ENCODE measurements at places on chromosomes 3 and 15. TPM values are rescaled to one million over a fixed set of nuclear protein-coding genes. Genes with fewer than 3 reads are reported as not detected.
A peak's percentile ranks its signal among the peaks of the same experiment; 100 is the strongest.

The NR1I2 gene
- polyA plus RNA-seq, result 0.58 TPM

The STIMATE gene
- polyA plus RNA-seq, result 15.8 TPM

The PTX3 gene
- 4.4 TPM for polyA plus RNA-seq

The GALNT15 gene
- polyA plus RNA-seq, result 3.0 TPM

The HHLA2 gene
- 26.9 TPM for polyA plus RNA-seq

The SLC24A5 gene
- polyA plus RNA-seq, result 0.54 TPM

The ISY1 gene
- polyA plus RNA-seq, result 52.4 TPM

The TRAT1 gene
- 0.22 TPM for polyA plus RNA-seq

The ZBBX gene
- polyA plus RNA-seq, result 3.6 TPM

The SCG5 gene
- polyA plus RNA-seq, result 16.3 TPM

The CRYGS gene
- polyA plus RNA-seq, result 5.3 TPM

The CYP8B1 gene
- polyA plus RNA-seq, result 1.1 TPM

The SOX2 gene
- 0.24 TPM for polyA plus RNA-seq

- peak; percentile 33 for DNase-seq
Measured at GRCh38 chr3:53846134-53846850, at the start of the genes CHDH and IL17RB. TSS of gene CHDH (minus strand) at chr3:53846419. CDS start at chr3:53824008, 22,411 bp downstream. TSS of gene IL17RB (plus strand) at chr3:53846568. CDS start at chr3:53846589, 21 bp downstream.

DNA sequence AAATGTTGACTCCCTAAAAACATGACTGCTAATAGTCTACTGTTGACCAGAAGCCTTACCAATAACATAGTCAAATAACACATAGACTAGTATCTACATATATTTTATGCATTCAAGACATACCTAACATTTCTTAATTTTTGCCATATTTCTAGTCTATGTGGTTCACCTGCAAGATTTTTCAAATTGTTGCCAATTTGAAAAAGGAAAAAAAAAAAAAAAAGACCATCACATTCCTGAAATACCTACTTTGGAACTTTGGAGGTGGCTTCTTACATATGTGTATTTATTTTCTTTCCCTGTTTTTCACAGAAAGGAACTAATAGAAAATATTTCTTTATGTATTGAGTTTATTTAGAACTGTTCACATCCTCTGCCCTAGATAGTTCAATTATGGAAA lies 13.4 kb upstream of the ATP13A3 start:
- DNase-seq, result no peak

DNA sequence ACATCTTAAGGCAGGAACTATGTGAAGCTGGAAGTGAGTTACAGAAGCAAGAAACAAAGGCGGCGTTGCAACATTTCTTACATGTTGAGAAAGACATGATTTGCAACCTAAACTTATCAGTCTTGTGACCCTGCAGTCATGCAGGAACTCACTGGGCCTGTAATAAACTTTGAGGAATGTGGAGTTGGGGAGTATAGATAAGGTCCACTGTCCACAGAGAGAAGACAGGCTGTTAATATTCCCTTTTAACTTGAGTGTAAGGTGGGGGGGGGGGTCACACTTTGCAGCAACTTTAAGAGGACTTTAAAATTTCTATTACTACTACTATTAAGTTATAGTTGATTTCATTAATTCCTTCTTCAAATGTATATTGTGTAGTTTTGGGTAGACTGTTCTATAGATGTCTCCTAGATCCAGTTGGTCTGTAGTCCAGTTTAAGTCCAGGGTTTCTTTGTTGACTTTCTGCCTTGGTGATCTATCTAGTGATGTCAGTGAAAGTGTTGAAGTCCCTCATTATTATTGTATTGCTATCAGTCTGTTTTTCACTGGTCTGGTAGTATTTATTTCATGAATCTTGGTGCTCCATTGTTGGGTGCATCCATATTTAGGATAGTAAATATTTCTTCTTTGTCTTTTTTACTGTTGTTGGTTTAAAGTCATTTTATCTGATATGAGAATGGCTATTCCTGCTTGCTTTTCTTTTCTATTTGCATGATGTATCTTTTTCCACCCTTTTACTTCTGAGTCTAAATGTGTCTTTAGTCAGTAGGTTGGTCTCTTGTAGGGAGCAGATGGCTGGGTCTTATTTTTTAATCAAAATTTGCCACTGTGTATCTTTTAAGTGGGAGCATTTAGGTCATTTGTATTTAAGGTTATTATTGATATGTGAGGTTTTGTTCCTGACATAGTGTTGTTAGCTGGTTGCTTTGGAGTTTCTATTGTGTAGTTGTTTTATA lies 15.6 kb upstream of the FAM98B start:
- DNase-seq, result no peak

DNA sequence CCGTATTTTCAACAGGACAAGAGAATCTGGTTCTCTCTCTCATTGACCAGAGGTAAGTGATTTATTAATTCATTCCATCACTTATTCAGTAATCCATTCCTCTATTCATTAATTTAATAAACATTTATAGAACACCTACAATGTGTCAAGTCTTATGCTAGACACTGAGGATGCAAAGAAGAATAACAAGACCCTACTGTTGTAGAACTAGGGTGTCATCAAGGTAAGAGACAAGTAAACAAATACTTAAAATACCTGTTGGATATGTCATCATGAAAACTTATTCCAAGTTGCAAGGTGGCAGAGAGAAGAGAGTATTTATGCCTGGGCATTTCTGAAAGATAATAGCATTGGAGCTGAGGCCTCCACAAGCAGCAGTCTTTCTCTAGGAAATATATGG lies 257.8 kb downstream of the CDIN1 start:
- no peak for DNase-seq

- no peak for DNase-seq
Measured at GRCh38 chr15:74604983-74605794, 10.4 kb upstream of the CLK3 start.

- DNase-seq, result no peak
Measured at GRCh38 chr15:90239371-90239770, 5.4 kb downstream of the GDPGP1 start.

DNA sequence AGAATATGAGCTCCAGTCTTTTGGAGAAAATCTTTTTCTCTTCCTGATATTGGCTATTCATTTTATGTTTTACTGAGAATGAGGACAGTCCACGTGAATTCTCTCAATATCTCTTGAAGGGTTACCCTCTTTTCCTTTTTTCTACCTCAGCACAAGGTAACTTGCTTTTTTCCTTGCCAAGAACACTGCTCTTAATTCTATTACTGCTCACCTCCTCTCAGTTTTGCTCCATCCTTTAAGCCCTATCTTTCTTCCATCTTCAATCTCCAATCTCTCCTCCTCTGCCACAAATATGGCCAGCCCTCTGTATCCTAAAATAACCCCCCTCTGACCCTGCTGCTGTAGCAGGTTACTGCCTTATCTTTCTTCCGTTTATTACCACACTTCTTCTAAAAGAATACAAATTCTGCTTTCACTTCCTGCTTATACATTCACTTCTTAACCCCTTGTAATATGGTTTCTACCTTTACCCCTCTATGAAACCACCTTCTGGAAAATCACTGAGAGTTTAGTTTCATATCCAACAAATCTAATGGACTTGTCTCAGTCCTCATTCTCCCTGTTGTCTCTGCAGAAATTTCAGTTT lies 89.0 kb downstream of the NFKBIZ start:
- no peak for DNase-seq

DNA sequence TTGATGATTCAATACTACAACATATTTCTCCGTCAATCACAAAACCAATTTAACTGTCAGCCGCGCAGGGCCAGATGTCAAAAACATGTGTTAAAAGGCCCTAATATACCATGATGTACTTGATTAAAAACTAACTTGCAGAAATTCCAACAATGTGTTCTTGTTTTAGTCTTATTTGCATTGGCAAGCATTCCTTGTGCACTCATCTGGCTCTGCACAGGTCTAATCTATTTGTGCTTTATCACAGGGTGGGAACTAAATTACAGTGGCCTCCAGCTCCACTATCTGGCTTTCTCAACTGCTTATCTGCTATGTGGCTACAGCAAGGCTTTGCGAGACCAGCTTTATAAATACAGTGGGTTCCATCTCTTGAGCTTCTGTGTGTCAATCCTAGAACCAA lies 455.5 kb downstream of the ERC2 start:
- DNase-seq, result no peak

DNA sequence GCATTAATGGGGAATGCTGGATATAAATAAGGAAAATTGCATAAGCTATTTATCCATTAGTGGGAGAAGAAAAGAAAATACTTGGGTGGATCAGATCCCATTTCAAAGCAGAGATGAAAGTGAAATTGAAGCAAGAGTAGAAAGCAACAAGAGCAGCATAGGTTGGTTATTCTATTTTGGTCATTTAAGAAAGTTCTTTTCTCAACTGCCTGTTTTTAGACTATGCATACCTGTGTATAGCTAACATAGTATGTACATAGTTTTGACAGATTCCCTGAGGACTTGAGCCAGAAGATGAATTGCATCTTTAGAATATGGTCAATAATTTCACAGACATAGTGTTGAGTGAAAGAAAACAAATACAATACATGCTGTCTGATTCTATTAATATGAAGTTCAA lies 29.0 kb upstream of the DENND4A start:
- no peak for DNase-seq

DNA sequence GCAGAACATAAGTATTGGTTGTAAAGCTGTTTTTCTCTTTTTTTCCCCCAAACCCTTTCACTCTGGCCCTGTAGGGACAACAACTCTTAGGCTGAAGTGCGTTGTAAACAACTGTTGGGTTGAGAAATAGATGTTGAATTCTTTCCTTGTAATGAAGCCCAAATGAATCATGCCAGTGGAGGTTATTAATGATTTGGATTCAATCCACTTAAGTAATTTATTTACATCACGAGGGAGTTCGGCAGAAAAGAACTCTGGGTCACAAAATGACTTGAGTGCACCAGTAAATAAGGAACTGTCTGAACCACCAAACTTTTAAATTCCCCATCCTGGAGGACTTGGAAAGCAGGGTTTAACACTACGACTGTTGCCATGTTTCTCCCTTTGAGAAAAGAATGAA lies 218.9 kb downstream of the PDZRN3 start:
- DNase-seq, result no peak

GRCh38 chr15:45634432-45635190 lies at the start of gene SQOR:
TSS of gene SQOR (plus strand) at chr15:45635029. CDS start at chr15:45658924, 23,895 bp downstream.
- DNase-seq, result no peak

DNA sequence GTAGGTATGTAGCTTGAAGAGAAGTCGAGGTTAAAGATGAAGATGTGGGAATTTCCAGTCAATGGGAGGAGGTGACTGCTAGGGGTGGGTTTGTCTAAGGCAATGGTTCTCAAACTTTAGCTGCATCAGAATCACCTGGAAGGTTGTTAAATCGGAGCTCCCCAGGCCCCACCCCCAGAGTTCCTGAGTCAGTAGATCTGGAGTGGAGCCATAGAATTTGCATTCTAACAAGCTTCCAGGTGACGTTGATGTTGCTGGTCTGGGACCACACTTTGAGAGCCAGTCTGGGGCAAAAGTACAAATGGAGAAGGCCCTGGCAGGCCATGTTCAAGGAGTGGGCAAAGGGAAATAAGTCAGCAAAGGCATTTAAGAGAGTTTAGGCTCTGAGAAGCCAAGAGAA lies 69.1 kb downstream of the CMTM8 start:
- DNase-seq, result no peak

GRCh38 chr3:45642731-45643152 lies 46.5 kb upstream of the SACM1L start:
- DNase-seq, result peak; percentile 19

- DNase-seq, result no peak
Measured at GRCh38 chr15:82952158-82953081, at the start of gene HOMER2. TSS of gene HOMER2 (minus strand) at chr15:82952720. CDS start at chr15:82952535, 185 bp downstream.

DNA sequence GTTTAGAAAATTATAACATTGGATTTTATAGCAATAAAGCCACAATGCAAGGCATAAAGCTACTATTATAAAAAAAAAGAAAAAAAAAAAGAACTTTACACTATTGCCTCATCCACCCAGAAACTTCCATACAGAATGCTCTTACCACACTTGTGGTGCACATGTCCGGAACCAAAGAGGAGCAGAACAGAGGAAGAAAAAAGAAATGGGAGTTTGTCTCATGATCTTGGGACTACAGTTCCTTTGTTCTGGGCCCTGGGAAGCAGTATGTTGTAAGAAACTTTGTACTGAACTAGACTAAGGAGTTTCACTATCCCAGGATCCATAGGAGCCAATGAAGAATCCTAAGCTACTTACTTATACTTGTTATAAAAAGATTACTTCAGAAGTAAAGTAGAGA lies 36.1 kb downstream of the FMN1 start:
- no peak for DNase-seq

GRCh38 chr3:120908795-120909601 lies 993 bp downstream of the STXBP5L start:
- DNase-seq, result no peak

DNA sequence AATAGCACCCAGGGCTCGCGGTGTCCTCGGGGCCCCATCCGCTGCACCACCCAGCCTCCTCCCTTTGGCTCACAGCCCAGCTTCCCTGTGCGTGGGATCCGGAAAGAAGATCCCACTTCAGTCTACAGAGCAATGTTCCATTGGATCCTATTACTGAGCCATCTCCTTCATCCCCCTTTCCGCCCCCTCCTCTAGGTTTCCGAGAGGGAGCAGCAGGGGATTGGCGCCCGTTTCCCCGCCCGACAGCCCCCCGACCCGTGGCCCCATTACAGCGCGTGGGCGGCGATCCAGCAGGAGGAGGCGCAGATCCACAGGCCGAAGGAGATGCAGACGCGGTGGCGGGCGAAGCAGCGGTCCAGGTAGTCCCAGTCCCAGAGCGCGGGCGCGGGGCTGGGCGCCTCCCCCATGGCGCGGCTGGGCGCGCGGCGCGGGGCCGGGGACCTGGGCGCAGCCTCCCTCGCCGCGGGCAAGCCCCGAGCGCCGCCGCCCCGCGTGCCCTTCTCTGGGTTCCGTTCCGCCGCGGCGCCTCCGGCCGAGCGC lies 340 bp downstream of the TMEM44 start:
- DNase-seq, result peak; percentile 22

- no peak for DNase-seq
Measured at GRCh38 chr3:142106548-142106947, 42.8 kb downstream of the TFDP2 start.

GRCh38 chr3:42025370-42026138 lies 63.7 kb upstream of the ULK4 start:
- DNase-seq, result peak; percentile 76

GRCh38 chr3:190768891-190769290 lies 93.6 kb downstream of the GMNC start:
- no peak for DNase-seq

- DNase-seq, result no peak
Measured at GRCh38 chr3:10974746-10975375, 17.7 kb upstream of the SLC6A1 start.

- DNase-seq, result no peak
Measured at GRCh38 chr3:129439226-129439816, 427 bp downstream of the MBD4 start.

- no peak for DNase-seq
Measured at GRCh38 chr3:20842002-20842401, 656.0 kb upstream of the SGO1 start.

DNA sequence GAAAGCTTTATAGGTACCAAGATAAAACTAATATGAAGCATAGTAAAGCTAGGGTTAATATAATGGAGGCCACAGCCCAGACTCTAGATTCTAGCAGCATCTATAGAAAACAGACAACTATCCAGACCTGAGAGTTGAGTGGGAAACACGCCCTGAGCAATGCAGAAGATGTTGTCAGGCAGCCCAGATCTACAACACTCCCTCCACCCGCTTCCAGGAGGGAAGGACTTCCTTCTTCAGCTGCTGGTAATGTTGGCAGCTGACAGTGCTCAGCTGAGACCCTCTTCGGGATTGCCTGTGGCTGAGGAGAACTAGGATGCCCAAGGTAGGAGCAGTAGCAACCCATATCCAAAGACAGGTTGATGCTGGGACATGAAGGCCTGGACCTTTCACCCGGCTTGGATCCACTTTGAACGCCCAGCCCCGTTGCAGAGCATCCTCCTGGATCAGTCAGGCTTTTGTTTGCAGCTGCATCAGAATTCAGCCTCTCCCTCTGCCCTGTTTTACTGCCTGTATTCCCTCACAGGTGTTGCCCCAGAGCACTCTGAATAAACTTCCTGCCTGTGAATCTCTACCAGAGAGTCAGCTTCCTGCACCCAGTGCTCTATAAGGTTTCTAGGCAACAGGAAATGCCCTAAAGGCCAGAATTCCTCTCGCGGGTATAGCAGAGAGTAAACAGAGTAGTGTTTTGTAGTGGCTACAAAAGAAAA lies 174.7 kb upstream of the IL12A start:
- DNase-seq, result no peak

Data from right renal pelvis (tissue), 4 donors.